Immature natural killer cell (primary cell): ENCODE measurements at places on chromosomes 1 and 21. TPM values are rescaled to one million over a fixed set of nuclear protein-coding genes. Genes with fewer than 3 reads are reported as not detected.

Gene TSNAX
- 103 TPM for polyA plus RNA-seq

Gene S100A2
- polyA plus RNA-seq = 0.83 TPM

Gene AURKAIP1
- 190 TPM for polyA plus RNA-seq

- no peak overlapping the region for H3K27ac ChIP-seq
- no peaks in the 10 kb centered on the region for H3K36me3 ChIP-seq
- H3K4me1 ChIP-seq = no peaks in the 10 kb centered on the region
- H3K27me3 ChIP-seq = peaks cover 7% of the 10 kb centered on the region
- H3K4me3 ChIP-seq = no peak overlapping the region
- no peak for DNase-seq
These were observed 88.4 kb upstream of the PDE4B start for GRCh38 chr1:65704318-65704717.

DNA sequence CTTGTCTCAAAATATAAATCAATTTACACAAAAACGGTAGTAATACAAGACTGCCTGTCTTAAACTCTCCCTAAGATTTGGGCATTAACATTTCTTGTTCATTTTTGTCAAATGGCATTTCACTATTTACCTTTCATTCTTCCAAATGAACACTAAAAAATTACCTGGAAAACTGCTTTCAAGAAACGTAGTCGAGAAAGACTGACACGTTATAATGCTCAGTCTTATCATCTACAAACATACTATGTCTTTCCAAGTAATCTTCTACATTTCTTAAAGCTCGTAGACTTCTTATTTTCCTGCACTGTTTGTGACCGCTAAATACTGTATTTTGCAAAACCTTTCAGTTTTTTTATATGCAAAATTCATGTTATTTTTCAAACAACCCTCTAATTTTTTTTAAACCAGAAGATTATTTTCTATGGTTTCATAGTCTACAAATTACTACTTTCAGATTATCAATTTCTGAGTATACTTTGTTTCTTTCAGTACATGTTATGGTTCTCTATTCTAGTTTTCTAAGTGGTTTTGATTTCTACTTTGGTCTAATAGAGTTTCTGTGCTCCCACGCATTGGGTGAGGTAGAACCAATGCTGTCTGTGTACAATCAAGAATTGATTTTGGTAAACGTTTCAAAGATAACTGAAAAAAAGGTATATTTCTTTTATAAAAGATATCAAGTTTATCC, 336.4 kb downstream of the SMYD3 start:
- no peaks in the 10 kb centered on the region for H3K4me1 ChIP-seq
- H3K27ac ChIP-seq = no peak overlapping the region
- H3K27me3 ChIP-seq = no peaks in the 10 kb centered on the region
- DNase-seq = no peak

DNA sequence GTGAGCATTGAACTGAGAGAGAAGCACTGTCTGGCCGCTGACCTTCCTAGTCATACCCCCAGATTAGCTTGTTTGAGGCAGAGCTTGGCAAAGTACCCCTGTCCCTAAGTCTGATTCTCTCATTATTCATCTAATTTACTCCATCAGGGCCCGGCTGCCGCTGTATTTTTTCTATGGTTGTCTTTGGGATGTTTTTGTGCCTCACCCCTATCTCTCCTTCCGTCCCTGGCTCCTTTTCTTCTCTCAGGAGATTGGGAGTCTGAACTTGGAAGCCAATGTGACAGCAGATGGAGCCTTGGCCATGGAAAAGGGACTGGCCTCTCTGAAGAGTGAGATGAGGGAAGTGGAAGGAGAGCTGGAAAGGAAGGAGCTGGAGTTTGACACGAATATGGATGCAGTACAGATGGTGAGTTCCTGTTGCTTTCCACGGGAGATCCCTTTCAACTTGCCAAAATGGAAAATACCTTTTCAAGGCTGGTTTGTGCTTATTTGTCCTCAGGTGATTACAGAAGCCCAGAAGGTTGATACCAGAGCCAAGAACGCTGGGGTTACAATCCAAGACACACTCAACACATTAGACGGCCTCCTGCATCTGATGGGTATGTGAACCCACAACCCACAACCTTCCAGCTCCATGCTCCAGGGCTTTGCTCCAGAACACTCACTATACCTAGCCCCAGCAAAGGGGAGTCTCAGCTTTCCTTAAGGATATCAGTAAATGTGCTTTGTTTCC, 53.9 kb downstream of the LAMC2 start:
- H3K36me3 ChIP-seq = no peaks in the 10 kb centered on the region
- peaks cover 6% of the 10 kb centered on the region for H3K27me3 ChIP-seq
- no peak overlapping the region for H3K27ac ChIP-seq
- no peak overlapping the region for H3K4me3 ChIP-seq
- no peaks in the 10 kb centered on the region for H3K4me1 ChIP-seq
- no peak for DNase-seq

- H3K4me1 ChIP-seq = no peaks in the 10 kb centered on the region
- peaks cover 4% of the 10 kb centered on the region for H3K27me3 ChIP-seq
- no peak overlapping the region for H3K4me3 ChIP-seq
- H3K27ac ChIP-seq = no peak overlapping the region
These were observed 120.6 kb upstream of the ARHGEF16 start for GRCh38 chr1:3333903-3334302.

Gene RHEX
- polyA plus RNA-seq = not detected

DNA sequence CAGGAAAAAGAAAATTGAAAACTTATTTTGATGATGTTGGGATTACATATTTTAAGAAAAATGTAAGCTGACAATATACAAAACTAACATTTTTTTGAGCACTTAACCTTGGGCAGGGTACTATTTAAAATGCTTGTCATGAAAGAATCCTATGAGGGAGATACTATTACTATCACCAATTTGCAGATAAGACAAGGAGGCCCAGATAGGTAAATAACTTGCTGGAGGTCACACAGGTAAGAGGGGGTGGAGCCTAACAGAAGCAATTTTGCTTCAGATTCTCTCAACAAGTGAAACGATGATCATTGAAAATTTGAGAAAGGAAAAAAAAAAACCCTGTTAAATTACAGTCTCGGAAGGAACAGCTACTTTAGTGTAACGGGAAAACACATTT, 1.2 kb downstream of the GART start:
- peak overlapping the region; percentile 94 for H3K4me3 ChIP-seq
- H3K27me3 ChIP-seq = peaks cover 10% of the 10 kb centered on the region
- no peak for DNase-seq
- peak overlapping the region; percentile 91 for H3K27ac ChIP-seq
- H3K4me1 ChIP-seq = peaks cover 53% of the 10 kb centered on the region

GRCh38 chr1:59664166-59664565, 150.6 kb upstream of the HOOK1 start:
- no peaks in the 10 kb centered on the region for H3K4me1 ChIP-seq
- no peak for DNase-seq
- H3K36me3 ChIP-seq = peaks cover 7% of the 10 kb centered on the region
- H3K27ac ChIP-seq = no peak overlapping the region

- no peaks in the 10 kb centered on the region for H3K36me3 ChIP-seq
- no peaks in the 10 kb centered on the region for H3K27me3 ChIP-seq
- no peak for DNase-seq
These were observed 104.0 kb upstream of the WNT4 start for GRCh38 chr1:22246755-22247480.

Gene AIRE
- polyA plus RNA-seq = not detected

DNA sequence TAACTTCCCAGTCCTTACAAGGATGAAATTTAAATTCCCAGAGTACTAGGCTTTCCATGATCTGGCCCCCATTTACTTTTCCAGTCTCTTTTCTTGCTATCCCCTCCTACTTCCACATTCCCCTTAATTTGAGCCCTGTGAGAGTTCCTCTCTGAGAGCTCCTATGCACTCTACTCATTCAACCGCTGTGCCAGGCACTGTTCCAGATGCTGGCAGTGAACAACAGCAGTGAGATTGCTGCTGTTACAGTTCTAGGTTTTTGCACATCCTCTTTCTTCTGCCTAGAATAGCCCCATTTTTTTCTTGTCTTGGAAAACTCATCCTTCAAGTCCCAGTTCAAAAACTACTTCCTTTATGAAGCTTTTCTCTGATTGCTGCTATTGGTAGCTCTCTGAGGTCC, 18.8 kb downstream of the ATF6 start:
- no peak for DNase-seq
- peaks cover 33% of the 10 kb centered on the region for H3K36me3 ChIP-seq
- no peak overlapping the region for H3K27ac ChIP-seq
- H3K27me3 ChIP-seq = no peaks in the 10 kb centered on the region
- no peaks in the 10 kb centered on the region for H3K4me1 ChIP-seq

DNA sequence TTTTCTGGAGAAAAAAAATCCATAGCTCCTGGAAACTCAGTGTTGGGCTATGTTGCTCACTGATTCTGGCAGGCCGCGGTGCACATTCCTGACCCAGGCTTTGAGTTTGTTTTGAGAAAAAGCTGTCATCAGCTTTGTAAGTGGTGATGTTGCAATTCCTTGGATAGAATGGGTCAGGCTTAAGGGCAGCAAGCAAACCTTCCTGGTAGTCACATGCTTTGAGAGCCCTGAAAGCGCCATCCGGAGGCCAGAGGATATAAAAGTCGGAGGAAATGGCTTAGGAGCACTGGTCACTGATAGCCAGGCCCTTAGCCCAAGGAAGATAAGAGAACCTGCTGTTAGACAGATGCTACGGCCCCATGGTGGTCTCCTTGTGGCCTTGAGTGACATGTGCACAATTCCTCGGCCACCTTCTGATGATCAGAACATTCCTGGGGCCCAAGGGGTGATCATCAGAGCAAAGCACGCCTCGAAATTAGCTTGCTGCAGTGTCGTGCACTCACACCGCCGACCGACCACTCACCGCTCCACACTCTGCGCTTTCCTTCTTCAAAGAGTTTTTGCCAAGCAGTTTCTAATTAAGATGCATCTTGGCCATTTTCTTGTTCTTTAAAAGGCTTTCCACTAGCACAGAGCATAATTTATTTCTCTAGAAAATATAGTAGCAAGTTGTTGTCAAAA, 78.6 kb downstream of the MAN1C1 start:
- no peak for DNase-seq
- H3K4me3 ChIP-seq = no peak overlapping the region
- no peak overlapping the region for H3K27ac ChIP-seq
- no peaks in the 10 kb centered on the region for H3K4me1 ChIP-seq
- H3K36me3 ChIP-seq = no peaks in the 10 kb centered on the region

GRCh38 chr1:243493156-243494129, 237.6 kb downstream of the SDCCAG8 start:
- H3K27me3 ChIP-seq = peaks cover 2% of the 10 kb centered on the region
- no peak overlapping the region for H3K27ac ChIP-seq
- no peak for DNase-seq
- peaks cover 4% of the 10 kb centered on the region for H3K36me3 ChIP-seq

- peaks cover 12% of the 10 kb centered on the region for H3K4me1 ChIP-seq
- no peak overlapping the region for H3K27ac ChIP-seq
- H3K4me3 ChIP-seq = peak overlapping the region; percentile 80
- DNase-seq = no peak
These were observed 602 bp upstream of the RIMKLA start for GRCh38 chr1:42379794-42380585.

DNA sequence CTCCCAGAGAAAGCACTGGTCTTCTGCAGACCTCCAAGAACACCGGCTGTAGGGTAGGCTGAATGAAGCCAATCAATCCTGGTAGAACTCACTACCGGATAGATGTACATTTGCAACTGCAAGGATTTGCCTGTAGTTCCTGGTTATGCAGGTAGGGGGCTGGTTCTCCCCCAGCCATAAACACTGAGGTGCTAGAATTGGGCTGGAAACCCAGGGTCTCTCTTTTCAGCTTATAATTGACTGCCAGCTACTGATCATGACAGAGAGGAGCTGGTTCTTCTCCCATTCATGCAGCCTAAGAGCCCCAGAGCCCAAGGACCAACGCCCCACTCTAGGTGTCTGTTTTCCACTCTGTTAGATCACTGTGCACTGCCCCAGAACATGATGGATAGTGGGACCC, 21.5 kb upstream of the MTARC2 start:
- H3K36me3 ChIP-seq = no peaks in the 10 kb centered on the region
- no peak overlapping the region for H3K4me3 ChIP-seq
- H3K27ac ChIP-seq = no peak overlapping the region
- no peaks in the 10 kb centered on the region for H3K4me1 ChIP-seq

- H3K27ac ChIP-seq = no peak overlapping the region
- H3K36me3 ChIP-seq = peaks cover 60% of the 10 kb centered on the region
- no peak overlapping the region for H3K4me3 ChIP-seq
- H3K27me3 ChIP-seq = no peaks in the 10 kb centered on the region
- DNase-seq = no peak
These were observed 19.6 kb upstream of the SYNJ1 start for GRCh38 chr21:32747396-32747795.

- H3K4me3 ChIP-seq = peak overlapping the region; percentile 67
- no peak for DNase-seq
- peaks cover 16% of the 10 kb centered on the region for H3K27me3 ChIP-seq
- peak overlapping the region; percentile 97 for H3K27ac ChIP-seq
These were observed 66.0 kb upstream of the EFHD2 start for GRCh38 chr1:15343729-15344128.

- H3K4me3 ChIP-seq = no peak within 1 kb of the TSS
- peaks cover 13% of the 10 kb centered on the region for H3K27me3 ChIP-seq
- H3K36me3 ChIP-seq = peaks cover 3% of the 10 kb centered on the region
These were observed at the start of gene CFAP45 for GRCh38 chr1:159900086-159900680. Gene CFAP45 (minus strand): TSS chr1:159900165. CDS start chr1:159900098, 67 bp downstream.

- H3K27ac ChIP-seq = no peak overlapping the region
- no peak for DNase-seq
- peaks cover 20% of the 10 kb centered on the region for H3K36me3 ChIP-seq
- H3K4me1 ChIP-seq = no peaks in the 10 kb centered on the region
These were observed 20.8 kb downstream of the HYI start for GRCh38 chr1:43432907-43433306.

GRCh38 chr1:86951430-86951829, 37.0 kb downstream of the HS2ST1 start:
- H3K27ac ChIP-seq = no peak overlapping the region
- peaks cover 6% of the 10 kb centered on the region for H3K4me1 ChIP-seq
- no peak for DNase-seq
- H3K36me3 ChIP-seq = no peaks in the 10 kb centered on the region
- H3K27me3 ChIP-seq = no peaks in the 10 kb centered on the region
- no peak overlapping the region for H3K4me3 ChIP-seq

Gene CSF1
- polyA plus RNA-seq = 0.65 TPM

GRCh38 chr1:59193443-59194093, 103.3 kb upstream of the FGGY start:
- no peaks in the 10 kb centered on the region for H3K4me1 ChIP-seq
- H3K4me3 ChIP-seq = no peak overlapping the region
- H3K27me3 ChIP-seq = peaks cover 9% of the 10 kb centered on the region
- H3K36me3 ChIP-seq = no peaks in the 10 kb centered on the region
- DNase-seq = no peak

- H3K36me3 ChIP-seq = no peaks in the 10 kb centered on the region
- no peak overlapping the region for H3K4me3 ChIP-seq
- DNase-seq = no peak
- no peaks in the 10 kb centered on the region for H3K27me3 ChIP-seq
- no peak overlapping the region for H3K27ac ChIP-seq
These were observed 862.6 kb downstream of the USP25 start for GRCh38 chr21:16592381-16592780.

GRCh38 chr1:2081326-2081885, 31.2 kb downstream of the PRKCZ start:
- no peaks in the 10 kb centered on the region for H3K27me3 ChIP-seq
- no peak overlapping the region for H3K4me3 ChIP-seq
- H3K4me1 ChIP-seq = peaks cover 9% of the 10 kb centered on the region
- no peak for DNase-seq
- H3K27ac ChIP-seq = no peak overlapping the region
